ENCODE measurements at places on chromosomes 3 and 15.

DNA sequence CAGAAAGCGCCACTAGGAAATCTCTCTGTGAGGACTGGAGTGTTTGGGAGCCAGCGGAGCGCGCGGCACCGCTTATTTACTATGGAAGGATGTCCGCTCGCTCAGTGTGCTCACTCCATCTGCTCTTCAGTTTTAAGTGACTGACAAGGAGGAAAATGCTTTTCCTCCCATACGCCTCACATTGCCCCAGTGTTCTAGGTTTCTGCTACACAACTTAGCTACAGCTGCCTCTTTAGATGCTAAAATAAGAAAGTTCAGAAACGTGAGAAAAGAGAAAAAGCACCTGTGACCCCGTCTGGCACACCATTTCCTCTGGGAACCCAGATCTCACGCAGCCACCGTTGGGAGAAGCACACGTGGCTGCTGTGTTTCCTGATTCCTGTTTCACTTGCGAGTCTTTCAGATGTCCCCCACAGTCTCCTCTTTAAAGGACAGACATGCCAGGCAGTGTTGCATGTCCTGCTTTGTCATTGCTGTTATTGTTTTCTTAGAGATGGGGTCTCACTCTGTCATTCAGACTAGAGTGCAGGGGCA is 11.7 kb upstream of the MUSTN1 start:
- DNase-seq = no peak

DNA sequence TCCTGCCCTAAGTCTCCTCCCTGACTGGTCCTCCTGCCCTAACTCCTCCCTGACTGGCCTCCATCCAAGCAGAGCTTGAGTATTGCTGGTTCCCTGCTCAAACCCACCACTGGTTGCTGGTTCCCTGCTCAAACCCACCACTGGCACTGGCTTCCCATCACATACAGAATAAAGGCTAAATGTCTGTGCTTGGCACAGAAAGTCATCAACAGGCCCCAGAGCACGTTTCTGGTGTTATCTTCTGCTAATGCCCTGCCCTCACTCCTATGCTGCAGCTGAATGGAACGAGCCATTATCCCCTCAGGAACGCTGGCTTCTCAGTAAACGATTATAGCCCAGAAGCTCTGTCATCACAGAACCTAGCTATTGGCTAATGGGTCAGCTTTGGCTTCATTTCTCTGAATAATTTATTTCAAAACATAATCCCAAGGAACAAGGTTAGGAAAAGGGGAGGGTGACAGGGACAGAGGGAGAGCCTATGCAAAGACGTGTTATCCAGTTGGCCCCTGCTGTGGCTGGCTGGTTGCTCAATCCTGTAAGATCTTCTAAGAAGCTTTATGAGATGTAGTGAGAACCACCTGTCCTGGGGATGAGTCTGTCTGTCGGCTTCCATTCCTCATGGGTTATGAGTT is 6.3 kb upstream of the MUC20 start:
- no peak for DNase-seq

DNA sequence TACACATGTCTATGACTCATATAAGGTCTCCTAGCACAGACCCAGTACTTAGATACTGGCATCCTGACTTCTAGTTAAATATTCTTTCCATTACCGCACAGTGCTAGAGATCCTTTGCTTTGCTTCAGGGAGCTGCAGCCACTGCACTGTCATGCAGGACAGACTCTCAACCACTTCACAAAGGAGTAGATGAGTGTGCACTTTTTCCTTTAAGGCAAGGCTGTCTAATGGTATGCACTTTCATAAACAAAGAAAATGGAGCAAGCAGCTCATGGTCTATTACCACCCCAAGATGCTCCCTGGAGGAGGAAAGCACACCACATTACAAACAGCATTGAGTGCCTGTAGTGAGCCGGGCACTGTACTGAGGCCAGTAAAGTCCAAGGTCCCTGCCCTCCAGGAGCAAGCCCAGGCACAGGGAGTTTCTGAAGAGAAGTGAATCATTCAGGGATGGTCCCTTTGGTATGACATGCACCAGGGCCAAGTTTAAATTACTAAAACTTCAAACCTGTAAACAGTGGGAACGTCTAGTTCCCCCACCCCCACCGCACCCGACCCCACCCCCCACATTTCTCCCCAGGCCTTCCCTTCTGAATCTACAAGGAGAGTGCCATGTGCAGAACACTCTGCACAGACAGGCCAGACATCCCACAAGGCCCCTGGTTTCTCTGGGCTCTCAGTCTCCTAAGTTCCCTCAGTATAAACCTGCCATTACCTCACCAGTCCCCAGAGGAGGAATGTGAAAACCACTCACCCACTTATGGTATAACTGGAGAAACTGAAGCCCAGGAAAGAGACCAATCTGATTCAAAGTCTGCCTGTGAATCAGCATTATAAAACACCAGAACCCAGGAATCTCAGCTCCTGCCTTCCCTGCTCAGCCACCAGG is 107.8 kb upstream of the BCL6 start:
- DNase-seq = no peak

GRCh38 chr15:61337541-61337940 is 108.4 kb upstream of the RORA start:
- no peak for DNase-seq

DNA sequence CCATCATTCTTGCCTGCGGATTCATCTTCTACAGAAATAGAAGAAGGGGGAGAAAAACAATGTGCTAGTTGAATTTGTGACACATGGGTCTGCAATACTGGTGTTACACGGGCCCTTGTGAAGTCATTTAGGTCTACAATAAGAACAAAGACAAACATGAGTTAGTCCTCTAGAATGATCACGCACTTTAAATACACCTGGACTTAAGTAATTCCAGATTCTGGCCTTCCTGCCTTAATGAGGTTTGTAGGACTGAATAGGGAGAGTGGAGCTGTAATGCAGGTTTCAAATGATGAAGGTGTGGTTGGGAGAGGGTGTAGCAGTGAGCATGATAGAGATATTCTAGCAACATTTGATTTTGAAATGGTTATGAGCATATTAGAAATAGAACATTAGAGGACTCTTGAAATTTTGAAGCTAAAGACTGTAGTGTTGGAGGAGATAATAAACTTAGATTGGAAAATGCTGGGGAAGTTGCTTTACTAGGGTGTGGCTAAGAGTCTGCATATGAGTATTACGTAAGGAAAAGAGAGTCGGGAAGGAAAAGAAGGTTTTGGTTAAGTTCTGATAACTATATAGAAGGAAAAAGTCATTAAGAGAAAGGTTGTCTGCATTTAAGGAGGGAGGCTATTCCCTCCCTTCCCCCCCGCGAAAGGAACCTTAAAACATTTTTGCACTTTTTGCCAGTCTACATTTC is 606 bp downstream of the EIF2A start:
- DNase-seq = peak; percentile 56

DNA sequence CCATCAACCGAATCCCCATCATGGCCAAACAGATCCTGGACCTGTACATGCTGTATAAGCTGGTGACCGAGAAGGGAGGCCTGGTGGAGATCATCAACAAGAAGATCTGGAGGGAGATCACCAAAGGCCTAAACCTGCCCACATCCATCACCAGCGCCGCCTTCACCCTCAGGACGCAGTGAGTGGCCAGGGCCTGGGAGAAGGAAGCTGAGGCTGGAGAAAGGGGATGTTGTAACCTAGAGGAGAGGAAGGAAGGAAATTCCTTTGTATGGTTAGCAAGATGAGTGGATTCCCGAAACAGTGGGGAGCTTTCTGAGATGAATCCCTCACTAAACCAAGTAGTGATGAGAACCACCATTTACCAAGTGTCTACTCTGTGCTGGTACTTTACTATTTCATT is 25.8 kb upstream of the CLK3 start:
- no peak for DNase-seq

- no peak for DNase-seq
These were observed 70.8 kb downstream of the ADAMTS9 start for GRCh38 chr3:64616953-64617352.

DNA sequence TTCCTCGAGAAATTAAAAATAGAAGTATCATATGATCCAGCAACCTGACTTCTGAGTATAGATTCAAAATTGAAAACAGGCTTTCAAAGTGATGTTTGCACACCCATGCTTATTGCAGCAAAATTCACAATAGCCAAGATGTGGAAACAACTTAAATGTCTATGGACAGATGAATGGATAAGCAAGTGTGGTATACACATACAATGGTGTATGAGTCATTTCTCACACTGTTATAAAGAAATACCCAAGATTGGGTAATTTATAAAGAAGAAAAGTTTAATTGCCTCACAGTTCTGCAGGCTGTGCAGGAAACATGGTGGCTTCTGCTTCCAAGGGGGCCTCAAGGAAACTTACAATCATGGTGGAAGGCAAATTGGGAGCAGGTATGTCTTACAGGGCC is 100.8 kb downstream of the KLF13 start:
- no peak for DNase-seq

GRCh38 chr3:36493051-36493450 is 112.7 kb downstream of the STAC start:
- no peak for DNase-seq

DNA sequence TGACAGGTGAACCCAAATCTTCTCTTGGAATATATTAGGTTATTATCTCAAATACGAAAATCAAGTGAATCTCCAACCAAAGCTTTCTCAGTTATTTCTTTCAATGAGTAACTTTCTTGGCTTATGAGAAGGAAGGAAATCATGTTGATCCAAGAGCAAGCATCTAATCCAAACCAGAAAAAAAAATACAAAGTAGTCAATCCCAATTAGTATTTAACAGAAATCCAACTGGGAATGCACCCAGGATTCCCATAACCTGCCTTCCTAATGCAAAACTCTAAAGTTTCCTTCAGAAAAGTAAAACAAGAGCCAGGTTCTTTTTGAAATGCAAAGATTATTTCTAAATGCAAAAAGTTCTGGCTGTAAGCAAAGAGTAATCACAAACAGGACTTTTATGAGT is 289.3 kb downstream of the SHOX2 start:
- no peak for DNase-seq

GRCh38 chr3:127105587-127105986 is 87.3 kb upstream of the PRR23E start:
- no peak for DNase-seq

DNA sequence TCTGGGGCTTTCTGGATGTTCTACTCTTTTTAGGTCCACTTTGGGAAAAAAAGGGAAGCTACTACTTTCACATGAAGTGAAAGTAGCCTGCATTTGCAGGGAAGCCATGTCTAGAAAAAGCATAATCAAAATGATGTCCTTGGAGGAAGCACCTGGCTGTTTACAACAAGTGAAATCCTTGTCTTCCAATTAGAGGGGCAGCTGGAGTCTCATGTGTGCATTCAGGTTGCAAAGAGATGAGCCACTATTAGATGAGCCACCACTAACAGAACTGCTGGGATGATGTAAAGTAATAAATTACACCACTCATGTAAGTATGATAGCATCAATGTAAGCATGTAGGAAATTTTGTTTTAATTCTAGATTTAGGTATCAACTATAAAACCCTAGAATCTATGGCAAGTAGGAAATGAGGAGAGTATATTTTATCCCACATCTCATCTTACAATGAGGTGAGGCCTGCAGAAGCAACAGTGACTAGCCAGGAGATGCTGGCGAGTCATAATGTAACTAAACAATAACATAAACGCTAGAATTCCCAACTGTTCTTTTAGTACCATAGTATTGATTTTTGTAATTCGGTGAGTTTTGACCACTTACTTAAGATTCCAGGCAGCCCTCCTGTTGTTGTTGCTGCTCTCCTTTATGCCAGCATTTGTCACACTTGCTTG is 75.9 kb downstream of the TMEM108 start:
- DNase-seq = no peak

GRCh38 chr3:44501971-44502370 is 24.5 kb upstream of the ZNF445 start:
- DNase-seq = no peak

DNA sequence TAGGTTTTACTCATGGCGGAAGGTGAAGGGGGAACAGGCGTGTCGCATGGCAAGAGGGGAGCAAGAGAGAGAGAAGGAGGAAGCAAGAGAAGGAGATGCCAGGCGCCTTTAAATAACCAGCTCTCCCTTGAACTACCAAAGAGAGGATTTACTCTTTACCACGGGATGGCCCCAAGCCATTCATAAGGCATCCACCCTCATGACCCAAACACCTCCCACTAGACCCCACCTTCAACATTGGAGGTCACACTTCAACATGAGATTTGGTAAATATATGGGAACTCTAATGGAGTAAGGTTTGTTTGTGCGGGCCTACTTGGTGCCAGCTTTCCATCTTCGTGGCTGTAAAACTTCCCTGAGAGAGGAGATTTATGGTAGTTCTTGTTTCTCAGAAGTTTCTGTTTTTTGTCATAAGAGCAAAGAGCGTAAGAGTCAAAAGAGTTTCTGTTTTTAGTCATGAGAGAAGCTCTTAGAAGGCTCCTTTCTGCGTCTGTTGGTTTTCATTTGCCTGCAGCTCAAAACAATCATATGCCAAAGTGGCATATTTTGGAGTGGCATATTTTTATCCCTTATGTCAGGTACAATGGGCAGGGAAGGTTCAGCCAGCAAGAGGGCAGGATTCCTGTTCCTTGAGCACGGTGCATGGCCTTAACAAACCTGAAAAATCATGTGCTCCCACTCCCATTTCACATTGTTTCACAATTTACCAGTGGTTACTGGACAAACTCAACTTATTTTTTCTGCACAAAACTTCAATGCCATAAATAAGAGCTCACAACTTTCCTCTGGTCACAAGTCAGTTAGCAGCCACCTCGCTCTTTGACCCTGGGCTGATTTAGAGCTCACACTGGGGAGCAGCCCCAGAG is 12.5 kb downstream of the PML start:
- no peak for DNase-seq

DNA sequence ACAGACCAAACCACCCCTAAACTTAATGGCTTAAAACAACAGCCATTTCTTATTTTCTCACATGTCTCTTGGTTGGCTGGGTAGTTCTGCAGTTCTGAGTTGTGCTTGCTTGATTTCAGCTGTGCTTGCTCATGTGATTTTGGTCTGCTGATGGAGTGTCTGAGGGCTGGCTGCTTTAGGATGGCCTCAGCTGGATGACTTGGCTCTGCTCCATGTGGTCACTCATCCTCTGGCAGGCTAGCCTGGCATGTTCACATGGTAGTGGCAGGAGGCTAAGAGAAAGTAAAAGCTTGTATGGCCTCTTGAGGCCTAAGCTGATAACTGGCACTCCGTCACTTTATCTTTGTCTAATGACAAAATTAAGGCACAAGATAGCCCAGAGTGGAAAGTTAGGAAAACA is 4.1 kb downstream of the SV2B start:
- DNase-seq = no peak

- no peak for DNase-seq
These were observed 18.6 kb downstream of the UROC1 start for GRCh38 chr3:126498929-126499328.

- DNase-seq = no peak
These were observed 266.3 kb downstream of the XXYLT1 start for GRCh38 chr3:195004512-195005250.

- DNase-seq = no peak
These were observed 35.5 kb downstream of the FAH start for GRCh38 chr15:80188251-80188650.

DNA sequence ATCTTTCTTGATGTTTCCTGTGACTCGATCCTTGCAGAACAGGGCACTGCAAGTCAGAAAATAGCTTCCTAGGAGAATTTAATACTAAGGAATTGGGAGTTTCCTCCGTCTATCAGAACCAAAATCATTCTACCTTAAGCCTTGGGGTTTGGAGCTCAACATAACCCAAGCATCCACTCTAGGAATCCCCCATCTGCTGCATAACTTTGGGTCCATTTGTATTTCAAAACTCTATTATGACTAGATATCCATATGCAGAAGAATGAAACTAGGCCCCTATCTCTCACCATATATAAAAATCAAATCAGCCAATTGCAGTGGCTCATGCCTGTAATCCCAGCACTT is 61.7 kb upstream of the AKAP13 start:
- no peak for DNase-seq

- no peak for DNase-seq
These were observed 15.9 kb upstream of the ALDH1A2 start for GRCh38 chr15:58081456-58081855.

GRCh38 chr3:31946484-31947081 is 34.5 kb downstream of the OSBPL10 start:
- DNase-seq = no peak

All from CD4-positive, alpha-beta T cell treated with Interleukin-15 for 4 hours (primary cell).